ENCODE measurements at places on chromosomes 7 and 10.

- DNase-seq = no peak
Observed at GRCh38 chr7:3179456-3179855, 121.6 kb upstream of the SDK1 start.

GRCh38 chr10:132607491-132607890 lies 69.9 kb downstream of the INPP5A start:
- DNase-seq = no peak

GRCh38 chr10:50919010-50919409 lies 33.6 kb upstream of the A1CF start:
- no peak for DNase-seq

DNA sequence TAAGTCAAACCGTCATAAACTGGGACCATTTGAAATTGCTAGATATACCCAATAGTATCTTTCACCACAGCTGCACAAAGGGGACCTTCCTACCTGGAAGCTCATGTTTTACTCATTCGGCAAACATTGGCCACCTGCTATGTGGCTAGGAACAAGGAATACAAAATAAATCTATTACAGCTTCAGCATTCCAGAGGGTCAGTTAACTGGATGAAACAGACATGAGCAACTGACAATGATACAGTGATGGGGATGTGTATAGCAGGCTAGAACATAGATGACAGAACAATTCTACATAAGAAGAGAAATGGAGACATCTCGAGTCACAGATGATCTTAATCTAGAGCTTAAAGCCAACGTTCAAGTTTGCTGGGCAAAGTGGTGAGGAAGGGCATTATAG lies 3.1 kb upstream of the SMURF1 start:
- DNase-seq = no peak

DNA sequence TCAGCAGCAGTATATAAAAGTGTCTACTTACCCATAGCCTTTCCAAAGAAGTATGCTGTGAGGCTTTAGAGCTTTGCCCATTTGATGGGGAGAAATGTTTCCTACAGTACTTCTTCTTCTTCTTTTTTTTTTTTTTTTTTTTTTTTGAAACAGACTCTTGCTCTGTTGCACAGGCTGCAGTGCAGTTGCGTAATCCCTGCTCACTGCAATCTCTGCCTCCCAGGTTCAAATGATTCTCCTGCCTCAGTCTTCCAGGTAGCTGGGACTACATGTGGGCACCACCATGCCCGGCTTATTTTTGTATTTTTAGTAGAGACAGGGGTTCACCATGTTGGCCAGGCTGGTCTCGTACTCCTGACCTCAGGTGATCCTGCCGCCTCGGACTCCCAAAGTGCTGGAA lies 101.7 kb upstream of the TMEM26 start:
- no peak for DNase-seq

- no peak for DNase-seq
Observed at GRCh38 chr10:33248638-33249037, 85.8 kb downstream of the NRP1 start.

GRCh38 chr10:128440513-128441160 lies 314.4 kb upstream of the MKI67 start:
- no peak for DNase-seq

DNA sequence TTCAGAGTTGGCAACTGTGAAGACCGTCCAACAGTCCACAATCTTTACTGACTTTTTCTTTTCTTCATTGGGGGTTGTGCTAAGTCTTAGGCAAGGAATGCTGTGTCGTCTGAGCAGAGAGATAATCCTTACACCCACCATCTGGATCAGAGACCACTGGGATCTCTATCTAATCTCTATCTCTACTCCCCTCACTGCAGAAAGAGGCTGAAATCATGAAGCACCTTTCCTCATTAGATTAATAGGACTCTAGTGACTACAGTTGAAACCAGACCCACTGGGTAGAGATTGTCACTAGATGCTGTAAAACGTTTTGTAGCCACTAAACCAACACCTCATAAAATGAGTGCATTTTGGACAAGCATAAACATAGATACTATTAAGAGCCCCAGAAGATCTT lies 387.4 kb upstream of the CELF2 start:
- no peak for DNase-seq

GRCh38 chr7:158973440-158973839 lies 117.1 kb downstream of the DYNC2I1 start:
- peak; percentile 69 for DNase-seq

GRCh38 chr7:122248472-122248871 lies 56.1 kb downstream of the FEZF1 start:
- DNase-seq = no peak

DNA sequence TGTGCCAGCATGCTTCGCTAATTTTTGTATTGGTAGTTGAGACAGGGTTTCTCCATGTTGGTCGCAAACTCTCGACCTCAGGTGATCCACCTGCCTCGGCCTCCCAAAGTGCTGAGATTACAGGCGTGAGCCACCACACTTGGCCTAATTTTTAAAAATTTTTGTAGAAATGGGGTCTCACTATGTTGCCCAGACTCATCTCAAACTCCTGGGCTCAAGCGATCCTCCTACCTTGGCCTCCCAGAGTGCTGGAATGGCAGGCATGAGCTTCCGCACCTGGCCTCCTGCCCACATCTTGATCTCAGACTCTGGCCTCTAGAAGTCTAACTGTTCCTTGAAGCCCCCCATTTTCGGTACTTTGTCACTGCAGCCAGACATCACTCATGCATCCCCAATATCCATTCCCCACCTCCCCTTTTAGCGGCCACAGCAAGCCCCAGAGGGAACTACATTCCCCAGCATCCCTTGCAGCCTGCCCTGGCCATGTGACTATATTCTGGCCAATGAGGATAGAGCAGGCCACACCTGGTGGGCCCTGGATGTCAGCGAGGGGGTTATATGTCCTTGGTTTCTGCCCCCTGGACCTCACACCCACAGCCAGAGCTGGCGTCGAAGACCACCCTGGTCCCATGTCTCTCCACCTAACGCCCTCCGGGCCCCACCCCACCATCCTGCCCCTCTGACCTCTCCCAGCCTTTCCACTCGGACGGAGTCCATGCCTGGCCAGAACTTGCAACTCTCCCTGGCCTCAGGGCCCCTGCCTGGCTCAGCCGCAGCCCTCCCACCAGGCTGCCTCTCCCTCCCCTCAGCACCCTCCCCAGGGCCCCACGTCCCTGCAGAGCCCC lies 33.8 kb downstream of the MICALL2 start:
- peak; percentile 87 for DNase-seq

All from 8988T (cell line).